GM18507 (cell line): ENCODE measurements at places on chromosomes 11 and 22.

- DNase-seq, result no peak
Measured at GRCh38 chr11:84290647-84291046, 1004.5 kb upstream of the CCDC90B start.

DNA sequence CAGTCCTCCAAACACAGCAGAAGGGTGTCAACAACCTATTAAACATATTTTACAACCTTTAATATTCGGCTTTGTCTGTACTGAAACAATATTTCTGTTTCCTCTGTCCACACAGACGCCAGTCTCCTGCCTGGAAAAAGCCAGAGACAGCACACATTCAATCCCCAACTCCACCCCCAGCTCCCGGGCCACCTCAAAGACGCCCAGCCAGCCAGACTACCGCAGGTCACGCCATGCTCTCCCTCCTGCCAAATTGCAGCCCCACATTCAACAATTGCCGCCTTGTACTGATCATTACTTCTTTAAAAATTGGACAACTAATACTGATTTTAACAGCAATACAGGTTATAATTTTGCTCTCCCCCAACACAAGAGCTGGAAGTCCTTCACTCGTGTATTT is 1.2 kb downstream of the SERGEF start:
- no peak for DNase-seq

GRCh38 chr22:43826142-43827002 is 14.3 kb upstream of the EFCAB6 start:
- no peak for DNase-seq

- DNase-seq, result no peak
Measured at GRCh38 chr11:12358302-12359188, 18.8 kb upstream of the PARVA start.

- no peak for DNase-seq
Measured at GRCh38 chr11:108752297-108752751, 87.5 kb downstream of the DDX10 start.

DNA sequence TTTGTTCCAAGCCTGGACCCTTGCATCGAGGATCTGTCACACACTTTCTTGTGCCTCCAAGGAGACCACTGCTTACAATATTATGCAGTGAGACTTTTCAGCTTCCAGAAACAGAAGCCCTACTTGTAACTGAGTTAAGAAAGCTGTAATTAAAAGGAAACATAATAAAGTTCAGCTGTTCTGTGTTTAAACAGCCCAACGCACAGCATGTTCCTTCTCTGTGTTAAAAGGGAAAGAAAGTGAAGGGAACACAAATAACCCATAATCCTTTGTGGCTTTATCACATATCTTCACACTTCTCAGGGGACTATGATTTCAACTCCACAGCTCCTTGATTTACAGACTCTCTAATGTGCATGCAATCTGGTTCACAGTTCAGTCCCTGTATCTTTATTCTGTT is 200.3 kb upstream of the MTNR1B start:
- DNase-seq, result no peak

DNA sequence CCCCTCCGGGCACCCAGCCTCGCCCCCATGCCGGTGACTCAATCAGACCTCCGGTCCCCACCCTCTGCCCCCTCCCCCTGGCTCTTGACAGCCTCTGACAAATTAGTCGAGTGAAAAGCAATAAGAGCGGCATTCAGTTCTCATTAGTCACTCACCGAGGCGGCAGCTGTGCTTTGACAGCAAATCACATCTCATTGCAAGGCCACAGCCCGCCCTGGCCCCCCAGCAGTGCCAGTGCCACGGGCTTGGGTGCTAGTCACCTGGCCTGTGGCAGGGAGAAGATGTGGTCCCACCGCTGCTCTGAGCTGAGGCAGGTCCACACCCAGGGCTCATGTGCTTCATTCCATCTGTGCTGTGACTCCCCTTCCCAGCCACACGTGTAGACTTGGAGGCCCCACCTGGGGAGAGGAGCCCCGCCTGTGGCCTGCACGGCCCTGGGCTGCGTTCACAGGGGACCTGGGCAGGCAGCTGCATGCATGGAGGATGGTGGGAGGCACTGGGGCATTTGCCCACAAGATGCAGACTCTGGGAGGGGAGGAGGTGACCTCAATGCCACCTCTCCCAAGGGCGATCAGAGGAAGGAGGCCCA is 7.4 kb upstream of the TH start:
- DNase-seq, result no peak

GRCh38 chr11:118111744-118112035 is 24.9 kb upstream of the SMIM35 start:
- no peak for DNase-seq
